HFF-Myc (cell line): ENCODE measurements at places on chromosomes 4 and X.

DNA sequence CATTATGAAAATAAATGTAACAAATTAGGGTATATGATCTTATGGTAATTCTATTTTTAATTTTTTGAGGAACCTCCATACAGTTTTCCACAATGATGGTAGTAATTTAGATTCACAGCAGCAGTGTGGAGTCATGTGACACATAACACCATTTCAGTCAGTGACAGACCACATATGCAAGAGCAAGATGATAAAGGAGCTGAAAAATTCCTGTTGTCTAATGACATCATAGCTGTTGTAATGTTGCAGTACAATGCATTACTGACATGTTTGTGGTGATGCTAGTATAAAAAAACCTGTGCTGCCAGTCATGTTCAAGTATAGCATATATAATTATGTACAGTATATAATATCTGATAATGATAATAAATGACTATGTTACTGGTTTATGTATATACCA lies 28.5 kb downstream of the EMCN start:
- DNase-seq = no peak

DNA sequence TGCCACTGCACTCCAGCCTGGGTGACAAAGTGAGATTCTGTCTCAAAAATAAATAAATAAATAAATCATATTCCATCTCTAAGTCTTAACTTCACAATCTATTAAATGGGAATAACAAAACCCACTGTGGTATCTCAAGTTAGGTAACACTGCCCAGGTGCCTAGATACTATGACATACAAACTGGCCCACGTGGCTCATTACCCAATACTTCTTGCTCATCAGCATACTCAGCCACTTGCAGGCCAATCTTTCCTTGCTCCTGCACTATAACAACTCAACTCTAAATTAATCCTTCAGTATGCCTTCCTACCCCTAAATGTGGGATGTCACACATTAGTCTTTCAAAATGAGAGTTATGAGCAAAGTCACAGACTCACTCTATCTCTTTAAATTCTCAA lies 230.1 kb downstream of the OPHN1 start:
- DNase-seq = no peak

GRCh38 chrX:154739952-154740465 lies 10.9 kb downstream of the GAB3 start:
- no peak for DNase-seq

DNA sequence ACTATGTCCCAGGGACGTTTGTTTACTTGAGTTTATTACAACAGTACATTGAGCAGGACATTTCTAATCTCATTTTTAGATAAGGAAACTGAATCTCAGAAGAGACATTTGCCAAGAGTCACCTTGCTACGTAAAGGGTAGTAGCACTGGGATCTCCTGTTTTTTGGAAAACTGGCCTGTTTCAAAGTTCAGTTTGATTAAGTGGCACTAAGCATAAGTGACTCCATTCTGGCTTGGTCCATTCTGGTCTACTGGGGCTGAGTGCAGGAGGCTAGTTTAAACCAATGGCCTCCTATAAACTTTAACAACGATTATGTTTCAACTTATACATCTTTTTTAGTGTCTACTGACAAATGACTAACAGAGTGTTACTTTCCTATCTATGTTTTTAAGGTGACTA lies 382.5 kb downstream of the ANKRD50 start:
- no peak for DNase-seq

GRCh38 chr4:152885185-152885584 lies 50.9 kb upstream of the FHDC1 start:
- no peak for DNase-seq
